ENCODE measurements at places on chromosomes 7 and 10.

DNA sequence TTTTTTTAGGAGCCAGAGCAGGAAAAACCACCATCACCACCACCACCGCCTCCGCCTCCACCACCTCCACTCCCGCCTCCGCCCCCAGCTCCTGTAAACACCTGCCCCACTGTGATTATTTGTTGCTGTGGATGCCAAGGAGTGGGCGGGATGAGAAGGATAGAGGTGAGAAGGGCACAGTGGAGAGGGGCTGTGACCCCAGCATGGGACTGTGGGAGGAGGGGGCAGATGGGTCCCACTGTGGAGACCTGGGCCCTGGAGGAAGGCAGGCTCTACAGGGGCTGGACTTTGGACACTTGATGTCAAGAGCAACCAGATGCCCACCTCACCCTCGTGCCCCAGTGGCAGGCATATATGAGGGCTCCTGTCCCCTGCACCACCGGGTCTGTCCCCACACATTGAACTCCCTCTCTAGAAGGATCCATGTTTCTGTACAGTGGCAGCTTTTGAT, 24.7 kb downstream of the ANTXRL start:
- DNase-seq = no peak

DNA sequence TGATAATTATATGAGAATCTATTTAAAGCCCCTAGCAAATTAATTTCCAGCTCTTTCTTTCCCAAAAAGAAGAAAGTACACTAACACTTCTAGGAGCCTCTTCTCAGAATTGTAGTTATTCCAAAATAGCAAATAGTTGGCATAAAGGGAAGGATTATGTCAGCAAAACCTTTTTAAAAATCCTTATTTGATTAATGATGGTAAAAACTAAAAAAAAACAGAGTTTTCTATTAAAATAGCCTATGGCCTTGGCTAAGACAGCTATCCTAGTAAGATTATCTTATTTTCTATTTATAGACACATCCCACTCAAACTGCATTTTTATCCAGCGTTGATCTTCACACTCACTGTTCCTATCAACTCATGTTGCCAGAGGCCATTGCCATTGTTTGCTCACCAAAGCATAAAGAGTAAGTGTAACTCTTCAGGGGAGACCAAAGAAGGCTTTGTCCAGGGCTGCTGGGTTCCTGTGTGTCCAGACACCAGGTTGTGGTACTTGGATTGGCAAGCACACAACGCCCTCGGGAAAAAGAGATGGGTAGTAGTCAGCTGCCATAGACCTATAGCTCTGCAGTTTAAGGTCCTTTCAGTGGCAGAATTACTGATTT, 31.5 kb downstream of the ACTA2 start:
- no peak for DNase-seq

- DNase-seq = no peak
These were observed 71.3 kb upstream of the CSTF2T start for GRCh38 chr10:51770709-51771108.

DNA sequence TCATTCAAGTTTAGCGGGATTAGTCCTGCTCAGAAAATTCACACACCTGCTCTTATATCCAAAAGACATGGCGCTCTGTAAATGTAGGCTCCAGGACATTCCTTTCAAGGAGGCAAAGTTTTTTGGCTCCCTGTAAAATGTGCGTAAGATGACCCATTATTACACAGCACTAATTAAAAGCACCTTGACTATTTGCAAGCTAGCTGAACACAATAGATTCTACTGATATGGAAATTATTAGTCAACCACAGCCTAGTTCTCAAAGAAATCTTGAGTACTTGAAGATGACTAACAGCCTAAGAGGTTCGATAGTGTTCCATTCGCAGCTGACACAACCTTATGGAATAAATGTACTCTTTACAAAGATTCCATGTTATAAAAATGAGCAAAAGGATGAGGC, 175.2 kb downstream of the BMPER start:
- no peak for DNase-seq

- peak; percentile 44 for DNase-seq
These were observed 9.9 kb downstream of the FAM204A start for GRCh38 chr10:118332236-118332635.

DNA sequence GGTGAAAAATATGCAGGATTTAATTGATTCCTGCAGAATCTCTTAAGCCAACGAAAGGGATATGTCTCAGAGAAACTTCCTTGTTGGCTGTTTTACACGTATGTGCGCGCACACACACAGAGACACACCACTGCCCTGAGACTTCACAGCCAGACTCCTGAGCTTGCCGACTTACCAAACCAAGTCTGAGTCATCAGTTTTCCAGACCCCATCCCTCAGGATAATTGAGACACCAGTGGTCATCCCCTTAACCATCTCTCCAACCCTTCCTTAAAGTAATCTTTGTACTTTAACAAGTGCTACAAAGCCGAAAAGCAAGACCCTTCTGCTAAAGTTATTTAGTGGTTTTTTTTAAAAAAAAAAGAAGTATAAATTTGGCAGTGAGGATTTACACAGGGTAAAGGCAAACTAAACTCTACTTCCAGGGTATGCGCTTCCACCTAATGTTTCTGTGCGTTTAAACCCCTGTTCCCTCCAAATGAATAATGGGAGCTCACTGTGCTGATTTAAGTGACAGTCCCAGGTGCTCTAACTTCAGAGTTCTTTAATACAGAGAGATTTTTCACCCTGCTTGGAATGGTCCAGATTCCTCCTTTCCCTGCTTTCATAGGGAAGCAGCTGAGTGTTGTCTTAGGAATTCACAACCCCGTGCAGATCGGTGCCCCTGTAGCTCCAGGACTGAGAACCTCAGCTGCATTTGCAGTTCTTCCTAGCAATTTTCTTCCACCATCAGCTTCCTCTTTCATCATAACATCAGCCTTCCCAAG, 198.5 kb downstream of the INHBA start:
- DNase-seq = no peak

GRCh38 chr10:102147561-102147960, 4.6 kb upstream of the NOLC1 start:
- no peak for DNase-seq

DNA sequence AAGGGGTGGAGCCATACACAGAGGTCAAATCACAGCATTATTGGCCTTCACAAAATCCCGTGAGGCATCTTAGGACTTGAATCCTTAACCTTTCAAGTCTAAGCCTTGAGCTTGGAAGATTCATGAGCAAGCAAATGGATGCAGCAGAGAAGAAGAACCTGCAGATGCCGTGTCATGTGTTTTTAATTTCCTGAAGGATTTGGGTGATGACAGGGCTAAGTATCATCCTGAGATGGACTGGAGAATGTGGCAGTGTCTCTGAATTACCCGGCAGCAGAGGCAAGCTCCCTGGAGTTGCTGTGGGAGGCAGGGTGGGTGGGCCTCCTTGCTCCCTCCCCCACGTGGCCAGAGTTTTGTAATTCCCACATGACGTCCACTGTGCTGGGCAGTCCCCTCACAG, 50.8 kb downstream of the GCC1 start:
- DNase-seq = no peak

DNA sequence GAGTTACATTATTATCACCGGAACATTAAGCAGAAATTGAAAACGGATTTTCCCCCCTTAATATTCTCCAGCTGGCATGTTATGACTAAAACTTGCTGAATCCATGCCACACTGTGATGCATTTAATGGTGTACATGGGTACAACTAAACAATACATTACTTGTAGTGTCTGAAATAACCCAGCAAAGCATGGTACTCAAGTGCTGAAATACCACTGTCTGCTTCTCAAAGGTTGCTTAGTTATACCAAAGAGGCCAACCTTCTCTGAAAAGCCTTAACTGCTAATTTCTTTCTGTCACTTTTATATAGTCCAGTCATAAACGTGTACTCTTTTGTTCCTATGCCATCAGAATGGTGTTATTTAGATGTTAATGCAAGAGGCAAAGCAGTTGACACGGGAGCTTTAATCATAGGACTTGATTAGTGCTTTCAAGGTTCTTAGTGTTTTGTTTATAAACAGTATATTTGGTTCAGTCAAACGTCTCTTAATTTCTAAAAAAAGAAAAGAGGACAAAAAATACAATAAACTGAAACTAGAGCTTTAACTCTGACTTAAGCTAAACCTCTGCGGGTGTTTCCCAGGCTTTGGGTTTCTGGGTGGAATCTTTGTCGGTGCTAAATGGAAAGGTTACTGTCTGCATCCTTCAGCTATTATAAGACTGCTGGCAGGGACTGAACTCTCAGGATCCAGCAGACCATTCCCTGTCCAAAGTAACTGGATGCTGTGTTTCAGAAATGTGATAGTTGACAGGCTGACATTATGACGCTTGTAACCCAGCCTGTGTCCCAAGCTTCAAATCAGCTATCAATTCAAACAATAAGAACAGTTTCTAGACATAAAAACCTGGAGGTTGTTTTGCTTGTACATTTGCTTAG, 202.6 kb downstream of the PPP1R3A start:
- no peak for DNase-seq

DNA sequence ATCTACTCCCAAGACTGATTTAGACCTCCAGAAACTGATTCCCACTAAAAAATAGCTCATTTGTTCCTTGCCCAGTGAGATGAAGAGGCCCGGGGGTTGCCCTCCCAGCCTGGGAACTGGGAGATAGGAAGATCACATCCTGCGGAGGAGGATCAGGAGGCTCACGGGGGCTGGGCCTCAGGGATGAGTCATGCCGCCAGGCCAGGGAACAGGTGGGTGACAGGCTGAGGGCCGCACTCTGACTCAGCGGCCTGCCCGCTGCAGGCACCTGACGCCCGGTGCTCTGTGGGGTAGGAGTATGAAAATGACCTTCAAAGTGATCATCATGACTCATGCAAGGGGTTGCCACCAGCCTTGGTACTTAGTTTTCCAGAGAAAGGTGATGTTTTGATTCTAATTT, 104.5 kb upstream of the ZPBP start:
- DNase-seq = no peak

- DNase-seq = no peak
These were observed 14.1 kb downstream of the PRKAG2 start for GRCh38 chr7:151862606-151863381.

DNA sequence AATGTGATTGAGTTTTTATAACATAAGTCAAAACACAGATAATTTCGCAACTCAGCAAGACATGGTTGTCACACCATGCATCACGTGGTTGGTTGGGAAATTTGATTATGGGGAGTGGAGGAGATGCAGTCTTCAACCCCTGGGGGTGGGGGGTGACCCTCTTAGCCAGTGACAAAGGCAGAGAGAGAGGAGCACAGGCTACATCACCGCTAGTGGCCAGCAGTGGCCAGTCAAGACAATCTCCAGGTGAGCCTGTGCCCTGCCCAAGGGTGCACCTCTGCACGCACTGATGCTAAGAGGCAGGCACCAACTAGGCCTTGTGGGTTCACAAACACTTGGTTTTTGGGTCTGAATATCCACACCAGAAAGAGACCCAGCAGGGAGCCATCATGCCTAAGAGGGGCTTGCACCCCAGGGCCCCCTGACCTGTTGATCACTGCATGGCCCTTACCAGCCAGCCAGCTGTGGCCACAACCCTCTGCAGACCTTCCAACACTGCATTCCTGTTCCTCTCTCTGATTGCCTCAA, 244.4 kb downstream of the FANK1 start:
- DNase-seq = no peak
